Daoy (cell line): ENCODE measurements at places on chromosomes 5 and 9. TPM values are rescaled to one million over a fixed set of nuclear protein-coding genes. Genes with fewer than 3 reads are reported as not detected.

Gene CYSRT1
- 0.91 TPM in 1 of 2 replicates, not detected in the other for total RNA-seq

Gene CNTFR
- 1.6 TPM in 1 of 2 replicates, not detected in the other for total RNA-seq

Gene COL23A1
- 21.7 and 27.1 TPM in 2 replicates for total RNA-seq

Gene PCDHGA3
- total RNA-seq, result 0.57 TPM in 1 of 2 replicates, not detected in the other

Gene TRIM23
- 11.8 and 13.8 TPM in 2 replicates for total RNA-seq

Gene IL31RA
- total RNA-seq, result 9.5 and 12.4 TPM in 2 replicates

Gene ADAMTSL2
- total RNA-seq, result 0.03 TPM in 1 of 2 replicates, not detected in the other

DNA sequence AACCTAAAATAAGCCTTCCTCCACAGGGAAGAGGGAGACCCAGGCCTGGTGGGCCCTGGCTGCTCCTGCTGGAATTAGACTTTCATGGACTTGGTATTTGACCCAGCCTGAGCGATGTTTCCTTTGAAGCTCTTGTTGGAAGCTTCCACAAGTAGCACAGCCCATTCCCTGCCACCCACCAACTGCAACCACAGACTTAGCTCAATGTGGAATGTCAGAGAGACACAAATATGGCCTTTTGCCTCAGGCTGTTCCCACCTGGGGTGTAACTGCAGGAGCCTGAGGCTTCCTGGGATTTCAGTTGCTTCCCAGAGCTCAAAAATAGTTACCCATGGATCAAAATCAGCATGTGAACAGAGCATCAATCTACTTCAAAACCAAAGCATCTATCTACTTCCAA is 70.3 kb upstream of the LHFPL2 start:
- no peak for DNase-seq

DNA sequence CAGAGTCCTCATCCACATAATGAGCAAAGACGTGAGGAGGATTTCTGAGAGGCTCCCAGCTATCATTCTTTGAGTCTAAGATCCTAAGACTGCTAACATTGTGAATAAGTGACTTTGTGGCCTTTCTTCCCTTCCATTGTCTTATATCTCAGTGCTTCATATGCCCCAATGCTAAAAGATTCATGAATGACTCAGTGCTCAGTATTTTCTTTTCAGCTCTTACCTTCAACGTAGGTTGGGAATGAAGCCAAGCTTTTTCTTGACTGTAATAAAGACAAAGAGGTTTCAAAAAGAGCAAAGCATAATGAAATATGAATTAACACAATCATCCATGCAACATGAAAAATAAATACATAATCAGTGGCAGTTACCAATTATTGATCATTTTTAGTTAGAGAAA is 146.4 kb downstream of the ENTREP1 start:
- no peak for DNase-seq

DNA sequence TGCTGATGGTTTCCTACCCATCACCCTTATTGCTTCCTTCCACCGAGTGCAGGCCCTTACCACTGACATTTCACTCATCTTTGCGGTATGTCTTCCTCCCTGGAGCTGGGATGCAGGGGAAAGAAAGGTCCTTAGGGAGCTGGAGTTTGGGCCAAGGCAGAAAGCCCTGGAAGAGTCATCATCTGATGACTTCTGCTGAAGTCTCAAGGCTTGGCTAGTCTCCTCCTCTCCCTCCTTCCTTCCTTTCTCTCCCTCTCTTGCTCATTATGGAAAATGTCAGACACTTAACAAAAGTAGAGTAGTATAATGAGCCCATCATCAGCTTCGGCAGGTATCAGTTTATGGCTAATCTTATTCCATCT is 40.0 kb downstream of the LARP1 start:
- DNase-seq, result no peak

DNA sequence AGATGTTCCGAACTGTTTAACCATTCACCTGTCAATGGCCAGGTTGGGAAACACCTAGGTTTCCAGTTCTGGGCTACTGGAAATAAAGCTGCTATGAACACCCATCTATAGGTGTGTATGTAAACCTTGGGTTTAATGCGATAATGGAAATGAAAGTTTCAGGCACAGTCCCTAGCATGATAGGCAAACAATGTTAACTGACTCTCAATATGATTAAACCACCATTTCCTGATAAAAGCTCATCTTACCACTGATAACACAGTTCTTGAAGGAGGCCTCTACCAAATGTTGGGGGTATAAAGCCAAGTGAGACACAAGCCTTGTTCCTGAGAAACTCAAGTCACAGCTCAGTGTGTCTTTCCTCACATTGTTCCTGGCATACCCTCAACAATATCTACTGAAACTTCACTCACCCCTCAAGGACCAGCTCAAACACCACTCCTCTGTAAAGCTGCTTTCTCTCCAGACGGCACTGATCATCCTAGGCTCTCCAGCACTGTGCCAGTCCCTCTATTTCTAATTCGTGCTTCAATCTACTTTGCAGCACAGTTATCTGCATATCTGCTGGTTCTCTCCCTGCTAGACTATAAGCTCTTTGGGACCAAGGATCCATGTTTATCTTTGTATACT is 15.8 kb downstream of the RAB14 start:
- DNase-seq, result no peak

DNA sequence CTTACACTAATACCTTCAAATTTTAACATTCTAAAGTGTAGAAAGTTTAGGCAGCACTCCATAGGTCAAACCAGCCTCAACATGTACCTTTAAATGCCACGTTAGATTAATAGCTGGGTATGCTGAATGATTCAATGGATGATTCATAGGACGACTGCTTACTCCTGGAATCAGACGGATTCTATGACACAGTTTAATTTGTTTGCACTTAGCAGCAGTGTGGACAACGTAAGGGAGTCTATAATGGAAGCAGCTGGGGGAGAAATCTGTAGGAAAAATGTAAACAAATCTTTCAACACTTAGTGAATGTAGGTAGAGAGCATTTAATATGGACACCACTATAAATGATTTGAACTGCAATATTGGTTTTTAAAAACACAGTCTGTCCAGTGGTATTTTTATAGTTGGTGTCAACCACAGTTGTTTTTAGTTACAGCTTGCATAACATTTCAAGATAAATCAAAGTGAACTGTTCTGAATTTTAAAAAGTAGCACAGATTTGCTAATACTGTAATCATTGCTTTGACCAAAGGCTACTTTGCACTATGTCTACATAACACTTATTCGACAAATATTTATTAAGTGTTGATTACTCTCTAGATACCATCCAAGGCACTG is 701.5 kb upstream of the MEF2C start:
- DNase-seq, result peak; percentile 58

DNA sequence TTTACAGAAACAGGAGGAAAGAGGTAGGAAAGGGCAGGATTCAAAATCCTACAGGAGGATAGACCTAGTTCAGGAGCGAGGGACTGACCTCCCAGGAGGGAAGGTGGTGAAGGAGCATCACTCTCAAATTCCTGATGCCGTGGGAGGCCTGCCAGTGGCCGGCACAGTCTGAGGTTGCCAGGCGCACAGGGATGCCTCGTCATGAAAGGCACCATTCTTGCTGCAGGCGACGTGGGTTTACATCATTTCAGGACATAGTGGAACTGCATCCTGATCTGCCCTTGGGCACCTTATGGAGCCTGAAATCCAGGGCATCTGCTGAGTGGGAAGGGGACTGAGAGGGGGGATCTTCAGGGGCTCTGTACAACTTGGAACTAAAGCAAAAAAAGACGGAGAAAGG is 163.2 kb upstream of the S1PR3 start:
- DNase-seq, result no peak

GRCh38 chr5:32163785-32164184 is 10.3 kb downstream of the GOLPH3 start:
- DNase-seq, result no peak

- no peak for DNase-seq
Measured at GRCh38 chr5:59107692-59108091, 524.8 kb downstream of the RAB3C start.
